Activated T-cell treated with anti-CD3 and anti-CD28 coated beads, Interleukin-2, amount 50 U/mL, for 48 hours (primary cell): ENCODE measurements at places on chromosomes 12 and 14.

- DNase-seq: no peak
Observed at GRCh38 chr12:60522684-60523400, 927.0 kb downstream of the SLC16A7 start.

DNA sequence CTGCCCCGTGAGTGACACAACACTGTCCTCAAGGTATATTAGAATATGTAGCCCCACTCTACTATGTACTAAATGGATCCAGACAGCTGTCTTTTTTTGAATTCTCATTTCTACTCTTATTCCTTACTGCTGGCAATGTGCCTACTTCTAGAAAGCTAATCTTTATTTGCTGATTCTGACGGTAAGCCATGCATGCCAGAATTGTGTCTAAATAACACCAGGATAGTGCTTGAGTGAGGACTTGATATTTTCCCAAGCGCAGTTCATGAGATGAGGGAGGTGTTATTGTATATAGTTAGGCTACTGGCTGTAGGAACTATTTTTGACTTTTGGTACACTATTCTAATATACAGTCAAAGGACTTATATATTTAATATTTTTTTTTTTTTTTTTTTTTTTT, 316.2 kb upstream of the NAV3 start:
- DNase-seq: no peak

GRCh38 chr12:131057211-131057721, 103.6 kb downstream of the ADGRD1 start:
- DNase-seq: no peak

DNA sequence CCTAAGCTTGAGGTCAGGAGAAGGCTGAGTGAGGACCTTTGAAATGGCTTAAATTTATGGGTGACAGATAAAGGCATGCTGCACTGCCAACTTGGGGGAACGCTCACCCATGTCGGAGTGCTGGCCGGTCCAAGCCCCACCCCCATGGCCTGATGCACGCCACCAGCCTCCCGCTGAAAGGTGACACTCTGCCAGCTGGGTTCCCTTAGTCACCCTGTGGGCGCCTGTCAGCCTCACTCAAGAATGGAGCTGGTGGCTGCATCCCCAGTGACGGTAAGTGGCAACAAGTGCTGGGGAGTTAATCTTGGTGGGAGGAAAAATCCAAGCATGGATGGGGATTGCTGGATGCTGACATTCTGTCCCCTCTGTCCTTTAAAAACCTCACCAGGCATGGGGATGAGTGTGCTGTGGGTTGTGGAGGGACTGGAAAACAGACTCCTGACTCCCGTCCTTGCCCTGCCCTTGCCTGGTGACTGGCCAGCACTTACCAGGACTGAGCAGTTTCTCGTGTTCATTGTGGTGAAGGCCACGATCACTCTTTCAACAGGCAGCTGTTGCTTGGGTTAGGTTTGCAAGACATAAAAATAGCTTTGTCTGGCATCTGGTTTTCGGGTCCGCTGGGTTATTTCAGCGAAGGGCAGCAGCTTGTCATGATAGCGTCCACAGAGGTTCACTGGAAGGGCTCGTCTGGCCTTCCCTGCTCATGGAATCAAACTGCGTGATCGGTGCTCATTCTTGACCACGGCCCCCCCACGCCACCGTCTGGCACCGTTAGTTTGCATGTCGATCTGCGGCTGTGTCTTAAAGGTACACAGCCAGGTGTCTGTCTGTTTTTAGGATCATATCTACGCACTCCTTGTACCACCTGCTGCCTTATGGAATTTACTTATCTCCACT, 15.0 kb downstream of the ACACB start:
- no peak for DNase-seq

DNA sequence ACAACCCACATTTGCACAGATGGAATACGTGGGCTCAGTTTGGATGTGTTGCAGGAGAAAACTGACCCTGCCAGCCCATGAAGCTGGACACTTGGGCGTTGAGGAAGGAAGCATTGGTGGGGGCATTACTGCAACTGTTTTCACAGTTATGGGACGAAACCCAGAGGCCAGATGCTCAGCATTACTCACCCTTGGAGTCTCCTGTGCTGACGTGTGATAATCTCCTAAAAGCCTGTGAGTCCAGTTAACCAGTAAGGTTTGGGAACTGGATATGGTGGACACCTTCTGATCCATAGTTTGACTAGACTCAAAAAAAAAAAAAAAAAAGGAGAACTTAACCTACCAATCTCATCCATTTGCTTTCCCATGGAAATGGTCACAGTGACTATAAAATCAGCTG, 52.8 kb upstream of the EGLN3 start:
- DNase-seq: no peak

DNA sequence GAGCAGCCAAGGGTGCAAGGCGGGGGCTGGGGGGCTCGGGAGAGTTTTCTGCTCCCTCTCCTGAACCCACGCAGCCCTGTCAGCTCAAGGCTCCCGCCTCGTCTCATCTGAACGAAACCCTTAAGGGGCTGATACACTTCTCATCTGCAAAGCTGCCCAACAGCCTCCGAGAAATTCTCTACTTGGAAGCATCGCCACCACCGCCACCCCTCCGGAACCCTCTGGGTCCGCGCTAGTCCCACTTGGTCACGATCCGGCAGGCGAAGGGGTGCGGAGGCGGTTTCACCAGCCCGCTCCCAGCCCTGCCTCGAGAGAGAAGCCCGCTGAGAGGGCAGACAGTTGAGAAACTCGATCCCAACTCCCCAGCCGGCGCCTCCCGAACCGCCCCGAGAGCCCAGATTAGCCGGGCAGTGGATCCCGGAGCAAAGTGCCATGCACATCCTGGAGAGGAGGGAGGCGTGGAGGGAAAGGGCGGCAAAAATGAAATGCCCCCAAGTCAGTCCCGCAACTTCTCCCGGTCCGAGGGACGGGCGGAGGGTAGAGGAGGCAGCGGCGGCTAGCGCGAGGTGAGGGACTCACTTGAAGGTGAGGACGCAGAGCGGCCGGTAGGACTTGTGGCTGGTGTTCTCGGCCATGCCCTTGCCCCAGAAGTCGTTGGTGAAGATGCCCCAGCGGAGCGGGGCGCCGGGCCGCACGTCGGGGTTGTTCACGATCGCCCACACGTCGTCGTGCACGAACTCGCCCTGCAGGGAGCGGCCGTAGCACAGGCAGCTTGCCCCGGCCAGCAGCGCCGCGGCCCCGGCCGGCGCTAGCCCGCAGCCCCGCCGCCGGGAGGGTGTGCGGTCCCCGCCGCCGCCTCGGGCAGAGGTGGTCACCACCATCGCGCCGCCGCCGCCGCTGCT, 620 bp downstream of the TMTC1 start:
- peak; percentile 33 for DNase-seq

GRCh38 chr14:49982501-49982951, 89.6 kb downstream of the ARF6 start:
- no peak for DNase-seq

DNA sequence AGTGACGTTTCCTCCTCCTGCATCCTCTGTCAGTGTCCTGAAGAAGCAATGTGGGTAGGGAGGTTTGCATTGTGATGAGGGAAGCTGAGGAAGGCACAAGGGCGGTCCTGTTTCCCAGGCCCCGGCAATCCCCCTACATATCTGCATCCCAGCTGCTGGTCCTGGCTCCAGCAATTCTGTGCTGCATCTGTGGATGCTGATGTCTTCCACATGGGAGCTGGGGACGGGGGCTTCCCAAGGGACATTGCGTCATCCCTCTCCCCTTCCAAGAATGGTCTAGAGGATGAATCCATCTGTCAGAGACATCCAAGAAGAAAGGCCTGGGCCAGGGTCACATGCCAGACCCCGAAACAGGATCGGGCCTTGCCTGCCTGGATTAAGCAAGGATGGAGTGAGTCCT, 52.1 kb downstream of the TSPAN11 start:
- no peak for DNase-seq
